GOT3 (cell line): ENCODE measurements at places on chromosomes 16 and 17.

GRCh38 chr16:75265911-75266701 lies 14.7 kb upstream of the BCAR1 start:
- DNase-seq = peak; percentile 31

DNA sequence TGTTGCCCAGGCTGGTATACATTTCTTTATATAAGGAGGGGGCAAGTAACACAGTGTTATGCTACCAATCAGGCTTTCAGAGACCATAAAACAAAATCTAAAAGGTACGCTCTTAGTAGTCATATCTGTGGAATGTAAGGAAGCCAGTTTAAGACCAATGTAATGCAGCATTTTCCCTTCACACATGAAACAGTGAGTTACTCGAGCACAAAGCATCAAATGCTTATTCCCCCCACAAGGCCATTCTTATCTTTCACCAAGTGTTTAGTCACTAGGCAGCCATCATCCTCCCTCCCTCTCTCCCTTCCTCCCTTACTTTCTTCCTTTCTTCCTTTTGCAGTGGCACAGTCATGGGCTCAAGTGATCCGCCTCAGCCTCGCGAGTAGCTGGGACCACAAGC lies 12.8 kb downstream of the HMOX2 start:
- DNase-seq = no peak

DNA sequence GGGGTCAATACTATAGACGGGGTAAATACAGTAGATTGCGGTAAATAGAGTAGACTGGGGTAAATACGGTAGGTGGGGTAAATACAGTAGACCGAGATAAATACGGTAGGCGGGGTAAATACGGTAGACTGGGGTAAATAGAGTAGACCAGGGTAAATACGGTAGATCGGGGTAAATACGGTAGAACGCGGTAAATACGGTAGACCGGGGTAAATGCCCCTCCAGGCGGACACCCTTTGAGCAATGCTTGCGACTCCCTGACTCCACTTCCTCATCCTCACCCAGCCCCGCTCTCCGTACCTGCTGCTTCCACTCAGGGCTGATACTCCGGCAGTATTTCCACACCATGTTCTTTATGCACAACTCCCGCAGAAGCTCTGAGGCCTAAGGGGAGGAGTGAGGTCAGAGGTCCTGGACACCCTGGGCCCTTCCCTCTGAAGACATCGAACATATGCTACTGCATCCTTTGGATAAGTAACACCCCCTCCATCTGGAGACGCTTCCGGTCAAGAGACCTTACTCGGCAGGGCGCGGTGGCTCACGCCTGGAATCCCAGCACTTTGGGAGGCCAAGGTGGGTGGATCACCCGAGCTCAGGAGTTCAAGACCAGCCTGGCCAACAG lies 13.3 kb upstream of the CRK start:
- no peak for DNase-seq

DNA sequence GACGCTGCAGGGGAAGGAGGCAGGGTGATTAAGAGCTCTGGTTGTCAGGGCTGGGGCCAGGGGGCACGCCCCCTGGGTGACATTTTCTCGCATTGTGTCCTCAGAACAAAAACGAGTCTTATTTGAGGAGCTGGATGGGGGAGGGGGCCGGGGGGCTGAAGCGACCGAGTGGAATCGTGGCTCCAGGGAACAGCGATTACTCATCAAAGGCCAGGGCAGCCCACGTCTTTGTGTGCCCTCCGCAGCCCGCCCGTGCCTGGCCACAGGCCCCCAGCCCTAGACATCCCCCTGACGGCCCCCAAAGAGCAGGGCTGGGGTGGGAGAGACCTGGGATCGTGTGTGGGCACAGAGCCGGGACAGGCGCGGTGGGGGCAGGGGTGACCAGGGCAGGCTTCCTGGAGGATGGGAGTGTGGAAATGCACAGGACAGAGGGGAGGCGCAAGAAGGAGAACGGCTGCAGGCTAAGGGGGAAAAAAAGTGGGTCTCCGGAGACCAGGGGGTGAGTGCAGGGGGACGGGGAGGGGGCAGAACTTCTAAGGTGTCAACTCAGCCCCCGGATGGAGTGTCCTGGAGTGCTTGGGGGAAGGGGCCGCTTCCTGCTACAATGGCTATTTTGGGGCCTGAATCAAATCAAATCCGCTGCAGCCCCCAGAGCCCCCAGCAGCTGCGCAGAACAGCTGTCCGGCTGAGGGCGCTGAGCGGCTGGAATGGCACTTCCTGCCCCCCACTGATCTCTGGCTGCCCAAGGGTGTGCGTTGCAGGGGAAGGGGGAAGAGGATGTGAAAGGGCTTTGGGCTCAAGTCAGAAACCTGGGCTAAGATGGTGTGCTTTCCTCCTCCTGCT lies 24.0 kb upstream of the PHB1 start:
- no peak for DNase-seq

- no peak for DNase-seq
These were observed 307 bp upstream of the GOT2 start for GRCh38 chr16:58734459-58734787.

DNA sequence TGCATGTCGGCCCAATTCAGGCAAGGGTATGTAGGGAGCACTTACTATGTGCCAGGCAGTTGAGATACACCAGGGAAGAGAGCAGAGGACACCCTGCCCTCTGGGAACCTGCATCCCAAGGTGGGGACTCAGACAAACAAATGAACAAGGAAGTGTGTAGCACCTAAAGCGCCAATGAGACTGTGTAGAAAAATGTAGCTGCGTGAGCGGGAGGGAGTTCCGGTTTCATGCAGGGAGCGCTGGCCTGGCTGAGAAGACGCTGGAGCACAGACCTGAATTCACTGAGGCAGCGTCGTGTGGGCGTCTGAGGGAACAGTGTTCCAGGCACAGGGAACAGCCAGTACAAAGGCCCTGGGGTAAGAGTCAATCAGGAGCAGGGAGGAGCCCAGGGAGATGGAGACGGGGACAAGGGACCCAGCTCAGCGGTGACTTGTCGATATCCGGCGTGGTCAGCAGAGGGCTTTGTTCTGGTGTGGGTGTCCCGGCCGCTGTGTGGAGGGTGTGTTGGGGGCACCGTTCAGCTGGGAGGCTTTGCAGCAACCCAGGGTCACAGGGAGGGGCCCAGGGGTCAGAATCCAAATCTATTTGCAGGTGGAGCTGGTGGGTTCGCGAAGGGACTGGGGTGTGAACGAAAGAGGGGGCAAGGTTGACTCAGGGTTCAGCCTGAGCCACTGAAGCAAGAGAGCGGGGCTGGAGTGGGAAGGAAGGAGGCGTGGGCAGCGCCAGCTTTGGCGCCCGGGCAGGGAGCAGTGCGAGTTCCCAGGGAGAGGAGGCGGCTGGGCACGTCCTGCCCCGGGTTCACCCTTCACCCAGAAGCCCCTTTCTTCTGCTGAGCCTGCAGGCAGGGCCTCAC lies 17.8 kb upstream of the OSGIN1 start:
- no peak for DNase-seq

GRCh38 chr16:82616356-82616755 lies 10.4 kb upstream of the CDH13 start:
- no peak for DNase-seq

GRCh38 chr17:46947216-46947615 lies 24.3 kb downstream of the GOSR2 start:
- no peak for DNase-seq

GRCh38 chr17:5804251-5804650 lies 219.9 kb upstream of the NLRP1 start:
- no peak for DNase-seq
